Stimulated activated CD8-positive, alpha-beta memory T cell treated with anti-CD3 and anti-CD28 coated beads, Interleukin-12 subunit alpha, Interleukin-12 subunit beta, amount 100 ng/mL, for 4 hours (primary cell): ENCODE measurements at places on chromosomes 13 and 19.
A peak's percentile ranks its signal among the peaks of the same experiment; 100 is the strongest.

- DNase-seq: peak; percentile 45
These were observed 26.8 kb upstream of the CEACAM21 start for GRCh38 chr19:41548954-41549688.

- DNase-seq: no peak
These were observed 2.7 kb upstream of the ZIC2 start for GRCh38 chr13:99978799-99979452.

GRCh38 chr13:24659239-24659638, 21.0 kb upstream of the ATP12A start:
- DNase-seq: no peak

DNA sequence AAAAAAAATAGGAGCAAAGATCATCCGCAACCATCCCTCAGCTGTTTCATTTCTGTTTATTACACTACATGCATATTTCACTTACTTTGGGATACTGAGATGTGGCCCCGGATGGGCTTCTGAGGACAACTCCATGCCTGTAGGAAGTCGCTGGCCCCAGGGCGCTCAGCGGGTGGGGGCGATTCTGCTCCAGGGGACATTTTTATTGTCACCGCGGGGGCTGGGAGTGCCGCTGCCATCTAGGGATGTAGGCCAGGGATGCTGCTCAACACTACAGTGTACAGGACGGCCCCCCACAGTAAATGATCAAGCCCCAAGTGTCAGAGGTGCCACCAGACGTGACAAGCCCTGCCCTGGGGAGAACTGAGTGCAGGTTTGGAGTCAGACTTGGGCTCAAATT, 6.4 kb upstream of the BST2 start:
- no peak for DNase-seq

- DNase-seq: no peak
These were observed 58.4 kb downstream of the SPRYD7 start for GRCh38 chr13:49877629-49878218.

- no peak for DNase-seq
These were observed 25.5 kb downstream of the PLA2G4C start for GRCh38 chr19:48085076-48085475.

DNA sequence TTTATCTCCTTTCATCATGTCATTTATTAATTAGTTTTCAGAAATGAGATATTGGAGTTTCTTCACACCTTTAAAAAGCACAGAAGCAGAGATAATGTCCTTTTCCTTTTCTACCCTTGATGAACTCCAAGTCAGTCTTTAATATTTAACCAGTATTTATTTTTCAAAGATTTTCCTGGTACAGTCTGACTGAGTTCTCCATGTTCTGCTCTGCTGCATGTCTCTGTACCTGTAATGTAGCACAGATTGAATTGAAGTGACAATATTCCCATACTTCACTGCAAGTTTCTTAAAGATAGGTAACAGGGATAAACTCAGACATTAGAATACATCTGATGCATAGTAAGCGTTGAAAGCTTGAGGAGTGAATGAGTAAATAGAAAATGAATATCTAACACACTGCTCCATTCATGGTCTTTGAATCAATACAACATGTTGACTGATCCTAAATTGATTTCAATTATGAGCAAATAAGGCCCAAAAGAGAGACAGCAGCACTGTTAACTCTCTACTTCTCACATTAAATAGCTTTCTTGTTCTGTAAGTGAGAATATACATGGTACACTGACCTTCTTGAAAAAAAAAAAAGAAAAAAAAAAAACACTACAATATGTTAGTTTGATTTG, 1323.6 kb upstream of the PRR20A start:
- no peak for DNase-seq

GRCh38 chr13:112692104-112692503, 2.3 kb downstream of the ATP11A start:
- DNase-seq: no peak

- DNase-seq: no peak
These were observed 4.5 kb upstream of the ADGRE2 start for GRCh38 chr19:14782626-14783409.
